ENCODE measurements at places on chromosomes 7 and 10. TPM values are rescaled to one million over a fixed set of nuclear protein-coding genes. Genes with fewer than 3 reads are reported as not detected.

The HHEX gene
- not detected for total RNA-seq

DNA sequence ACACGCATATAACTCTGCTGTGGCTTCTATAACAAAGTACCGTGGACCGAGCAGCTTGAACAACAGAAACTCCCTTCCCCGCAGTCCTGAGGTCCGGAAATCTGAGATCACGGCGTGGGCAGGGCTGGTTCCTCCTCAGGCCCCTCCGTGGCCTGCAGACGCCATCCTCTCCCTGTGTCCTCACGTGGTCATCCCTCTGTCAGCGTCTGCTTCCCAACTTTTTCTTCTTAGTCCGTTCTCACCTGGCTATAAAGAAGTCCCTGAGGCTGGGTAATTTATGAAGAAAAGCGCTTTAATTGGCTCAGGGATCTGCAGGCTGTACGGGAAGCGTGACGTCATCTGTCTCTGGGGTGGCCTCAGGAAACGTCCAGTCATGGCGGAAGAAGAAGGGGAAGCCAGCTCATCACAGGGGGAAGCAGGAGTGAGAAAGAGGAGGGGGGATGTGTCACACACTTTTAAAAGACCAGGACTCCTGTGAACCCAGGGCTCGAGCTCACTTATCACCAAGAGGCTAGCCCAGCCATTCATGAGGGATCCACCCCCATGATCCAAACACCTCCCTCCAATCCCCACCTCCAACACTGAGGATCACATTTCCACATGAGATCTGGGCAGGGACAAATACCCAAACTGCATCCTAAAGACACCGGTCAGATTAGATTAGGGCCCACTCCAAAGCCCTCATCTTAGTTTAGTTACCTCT, 91.2 kb upstream of the INSIG1 start:
- H3K36me3 ChIP-seq, result peaks cover 7% of the 10 kb centered on the region
- peak overlapping the region; percentile 97 for H3K27ac ChIP-seq
- no peaks in the 10 kb centered on the region for H3K27me3 ChIP-seq
- peak overlapping the region; percentile 71 for H3K4me3 ChIP-seq
- H3K4me1 ChIP-seq, result peaks cover 27% of the 10 kb centered on the region

DNA sequence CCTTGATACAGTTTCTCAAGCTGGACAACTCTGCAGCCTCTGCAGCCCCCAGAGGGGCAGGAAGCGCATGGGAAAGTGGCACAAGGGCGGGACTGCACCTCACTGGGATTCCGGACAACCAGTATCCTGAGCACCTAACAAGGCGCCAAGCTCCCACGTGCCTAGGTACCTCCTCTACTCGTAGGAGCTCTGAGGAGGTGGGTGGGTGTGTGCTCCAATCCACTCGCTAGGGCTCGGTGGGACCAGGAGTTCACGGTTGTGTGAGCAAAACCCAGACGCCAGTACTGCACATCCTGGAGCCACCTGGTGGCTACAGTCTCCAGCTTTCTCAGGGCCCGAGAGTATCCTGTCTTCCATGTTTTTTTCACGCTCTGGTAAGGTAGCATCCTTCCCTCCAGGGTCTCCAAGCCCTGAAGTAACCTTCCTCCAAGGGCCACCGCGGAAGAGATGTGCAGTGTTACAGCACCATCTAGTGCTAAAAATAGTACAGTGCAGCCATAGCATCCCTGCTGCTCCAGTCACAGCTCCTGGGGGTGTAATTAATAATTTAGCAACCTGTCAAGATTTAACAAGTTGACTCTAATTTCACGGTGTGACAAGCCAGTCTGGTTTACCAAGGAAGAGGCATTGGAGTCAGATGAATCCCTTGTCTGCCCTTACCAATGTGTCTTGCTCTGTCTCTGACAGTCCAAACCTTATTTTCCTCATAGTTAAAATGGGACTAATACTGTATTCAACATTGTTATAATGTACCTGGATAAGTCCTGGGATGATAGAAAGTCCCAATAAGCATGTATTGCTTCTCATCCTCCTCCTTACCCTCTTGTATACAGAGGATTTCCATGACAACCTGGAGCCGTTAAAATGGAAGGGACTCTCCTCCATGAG, 70.4 kb downstream of the HERPUD2 start:
- H3K27me3 ChIP-seq, result no peaks in the 10 kb centered on the region
- no peak overlapping the region for H3K4me3 ChIP-seq
- no peak overlapping the region for H3K27ac ChIP-seq
- no peaks in the 10 kb centered on the region for H3K4me1 ChIP-seq
- DNase-seq, result peak; percentile 54
- no peaks in the 10 kb centered on the region for H3K36me3 ChIP-seq

GRCh38 chr10:81479316-81479715, 395.7 kb upstream of the NRG3 start:
- no peak overlapping the region for H3K27ac ChIP-seq
- H3K4me1 ChIP-seq, result no peaks in the 10 kb centered on the region
- no peaks in the 10 kb centered on the region for H3K36me3 ChIP-seq
- H3K27me3 ChIP-seq, result no peaks in the 10 kb centered on the region
- H3K4me3 ChIP-seq, result no peak overlapping the region

GRCh38 chr10:117360994-117361667, 14.1 kb downstream of the PDZD8 start:
- no peak for DNase-seq
- H3K36me3 ChIP-seq, result peaks cover 8% of the 10 kb centered on the region
- peaks cover 22% of the 10 kb centered on the region for H3K4me1 ChIP-seq
- H3K27ac ChIP-seq, result no peak overlapping the region
- H3K27me3 ChIP-seq, result no peaks in the 10 kb centered on the region
- no peak overlapping the region for H3K4me3 ChIP-seq

DNA sequence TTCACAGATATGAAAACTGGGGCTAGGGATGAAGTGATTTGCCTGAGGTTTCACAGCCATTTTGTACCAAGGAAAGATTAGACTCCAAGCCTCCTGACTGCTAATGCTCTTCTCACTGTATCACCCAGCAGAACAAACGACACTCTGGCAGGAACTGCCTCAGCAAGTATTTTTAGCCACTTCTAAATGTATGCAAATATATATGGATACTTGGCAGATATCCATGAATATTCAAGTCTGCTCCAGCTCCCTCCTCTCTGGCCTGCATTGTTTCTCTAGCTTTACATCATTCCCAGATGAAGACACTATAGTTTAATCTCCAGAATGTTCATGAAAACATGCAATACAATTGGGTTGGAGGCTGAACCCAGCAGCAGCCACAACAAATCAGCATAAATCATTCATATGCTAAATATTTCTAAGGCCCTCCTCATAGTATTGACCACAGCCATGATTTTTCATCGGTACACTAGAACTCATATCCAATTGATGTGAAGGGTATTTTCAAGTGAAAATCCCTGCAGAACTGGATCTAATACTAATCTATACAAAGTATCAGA, 65.5 kb downstream of the HPSE2 start:
- DNase-seq, result no peak
- no peak overlapping the region for H3K4me3 ChIP-seq
- H3K4me1 ChIP-seq, result no peaks in the 10 kb centered on the region
- no peaks in the 10 kb centered on the region for H3K36me3 ChIP-seq
- H3K27ac ChIP-seq, result no peak overlapping the region

- H3K36me3 ChIP-seq, result peaks cover 18% of the 10 kb centered on the region
- H3K27ac ChIP-seq, result peak overlapping the region; percentile 76
- no peak overlapping the region for H3K4me3 ChIP-seq
- no peak for DNase-seq
- H3K27me3 ChIP-seq, result no peaks in the 10 kb centered on the region
- peaks cover 49% of the 10 kb centered on the region for H3K4me1 ChIP-seq
These were observed 6.4 kb downstream of the CCSER2 start for GRCh38 chr10:84334811-84335210.

- DNase-seq, result no peak
- H3K27me3 ChIP-seq, result no peaks in the 10 kb centered on the region
- H3K4me3 ChIP-seq, result peak overlapping the region; percentile 71
- H3K27ac ChIP-seq, result peak overlapping the region; percentile 76
- no peaks in the 10 kb centered on the region for H3K36me3 ChIP-seq
- H3K4me1 ChIP-seq, result peaks cover 55% of the 10 kb centered on the region
These were observed 45.5 kb upstream of the TARP start for GRCh38 chr7:38318803-38319416.

The PIK3AP1 gene
- total RNA-seq, result 6.2 TPM

The AQP1 gene
- 0.23 TPM for total RNA-seq

The ARHGEF35 gene
- 2.6 TPM for total RNA-seq

DNA sequence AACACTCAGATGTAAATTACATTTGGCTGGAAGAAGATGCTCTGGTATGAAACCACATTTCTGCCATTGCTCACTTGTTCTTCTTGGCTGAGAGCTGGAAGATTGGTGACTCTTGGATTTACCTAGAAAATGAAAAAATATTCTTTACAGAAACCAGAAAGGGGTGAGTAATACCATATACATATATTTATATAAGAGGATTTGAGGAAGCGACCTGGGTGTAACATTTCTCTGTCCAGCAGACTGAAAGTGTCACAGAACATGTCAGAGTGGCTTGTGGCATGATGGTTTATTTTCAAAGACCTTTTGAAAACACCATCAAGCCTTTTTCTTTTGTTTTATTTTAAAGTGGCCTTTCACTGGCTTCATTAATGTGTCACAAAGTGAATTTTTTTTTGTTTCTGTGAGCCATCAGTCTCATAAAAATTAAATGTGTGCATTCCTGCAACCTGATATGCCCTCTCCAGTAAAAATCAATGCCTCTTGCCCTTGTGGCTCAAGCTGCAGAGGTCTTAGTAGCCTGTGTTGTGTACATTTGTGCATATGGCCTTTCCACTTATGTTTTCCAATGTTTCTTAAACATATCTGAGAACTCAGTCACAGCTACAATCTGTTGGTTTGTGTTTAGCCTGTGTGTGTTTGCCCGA, 23.5 kb downstream of the CREB5 start:
- H3K27ac ChIP-seq, result no peak overlapping the region
- H3K4me3 ChIP-seq, result no peak overlapping the region
- H3K4me1 ChIP-seq, result no peaks in the 10 kb centered on the region

The TMEM196 gene
- not detected for total RNA-seq

- peak overlapping the region; percentile 21 for H3K27ac ChIP-seq
- no peak overlapping the region for H3K4me3 ChIP-seq
- no peak for DNase-seq
- no peaks in the 10 kb centered on the region for H3K36me3 ChIP-seq
These were observed 80.5 kb downstream of the ELAPOR2 start for GRCh38 chr7:86978808-86979506.

The TMEM236 gene
- total RNA-seq, result 0.13 TPM

The SLC18A3 gene
- total RNA-seq, result not detected

DNA sequence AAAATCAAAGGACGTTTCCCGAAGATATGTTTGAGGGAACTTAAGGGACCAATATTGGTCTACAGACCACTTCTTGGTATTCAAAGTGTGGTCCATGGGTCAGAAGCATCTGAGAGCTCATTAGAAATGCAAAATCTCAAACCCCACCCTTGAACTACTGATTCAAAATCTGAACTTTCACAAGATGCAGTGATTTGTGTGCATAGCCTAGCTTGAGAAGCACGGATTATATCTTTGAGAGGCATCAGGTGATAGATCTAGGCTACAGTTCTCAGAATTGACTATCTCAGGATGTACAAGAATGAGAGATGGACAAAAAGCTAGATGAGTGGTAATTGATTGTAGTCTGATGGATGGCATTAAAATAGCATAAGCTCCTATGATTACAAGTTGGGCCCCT, 19.5 kb downstream of the CYP3A4 start:
- H3K27me3 ChIP-seq, result peaks cover 4% of the 10 kb centered on the region
- no peak overlapping the region for H3K4me3 ChIP-seq
- no peak overlapping the region for H3K27ac ChIP-seq

GRCh38 chr7:22441157-22441556, 58.8 kb downstream of the STEAP1B start:
- H3K36me3 ChIP-seq, result no peaks in the 10 kb centered on the region
- no peak overlapping the region for H3K4me3 ChIP-seq
- H3K27ac ChIP-seq, result no peak overlapping the region
- peaks cover 19% of the 10 kb centered on the region for H3K27me3 ChIP-seq
- peaks cover 12% of the 10 kb centered on the region for H3K4me1 ChIP-seq

DNA sequence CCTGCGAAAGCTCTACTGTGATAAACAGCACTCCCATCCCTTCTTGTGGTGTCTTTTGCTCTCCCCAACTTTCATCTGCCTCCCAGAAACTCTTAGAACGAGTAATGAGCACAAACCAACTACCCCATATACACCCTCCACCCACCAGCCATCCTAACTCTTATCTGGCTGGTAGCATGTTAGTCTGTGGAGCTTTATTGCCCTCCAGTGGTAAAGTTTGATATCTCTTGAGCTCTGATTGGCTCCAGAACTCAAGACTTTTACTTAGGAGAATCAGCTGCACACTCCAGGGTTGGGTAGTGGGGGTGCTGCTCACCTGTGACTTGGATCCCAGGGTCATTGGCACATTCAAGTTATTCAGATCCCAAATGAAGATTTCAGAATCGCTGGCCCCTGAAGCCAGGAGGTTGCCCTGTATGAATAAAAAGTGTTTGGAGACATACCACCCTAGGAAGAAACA, 10.9 kb downstream of the SEC31B start:
- H3K27me3 ChIP-seq, result no peaks in the 10 kb centered on the region
- H3K27ac ChIP-seq, result peak overlapping the region; percentile 94
- H3K4me1 ChIP-seq, result peaks cover 87% of the 10 kb centered on the region
- H3K36me3 ChIP-seq, result peaks cover 76% of the 10 kb centered on the region

GRCh38 chr10:28875549-28876081, 198.3 kb downstream of the BAMBI start:
- no peaks in the 10 kb centered on the region for H3K4me1 ChIP-seq
- no peak for DNase-seq
- peaks cover 6% of the 10 kb centered on the region for H3K27me3 ChIP-seq
- no peak overlapping the region for H3K27ac ChIP-seq

- H3K4me1 ChIP-seq, result peaks cover 26% of the 10 kb centered on the region
- DNase-seq, result no peak
- no peak overlapping the region for H3K4me3 ChIP-seq
- H3K27ac ChIP-seq, result no peak overlapping the region
- H3K27me3 ChIP-seq, result peaks cover 13% of the 10 kb centered on the region
- H3K36me3 ChIP-seq, result no peaks in the 10 kb centered on the region
These were observed 65.6 kb downstream of the NAMPT start for GRCh38 chr7:106219170-106219569.

DNA sequence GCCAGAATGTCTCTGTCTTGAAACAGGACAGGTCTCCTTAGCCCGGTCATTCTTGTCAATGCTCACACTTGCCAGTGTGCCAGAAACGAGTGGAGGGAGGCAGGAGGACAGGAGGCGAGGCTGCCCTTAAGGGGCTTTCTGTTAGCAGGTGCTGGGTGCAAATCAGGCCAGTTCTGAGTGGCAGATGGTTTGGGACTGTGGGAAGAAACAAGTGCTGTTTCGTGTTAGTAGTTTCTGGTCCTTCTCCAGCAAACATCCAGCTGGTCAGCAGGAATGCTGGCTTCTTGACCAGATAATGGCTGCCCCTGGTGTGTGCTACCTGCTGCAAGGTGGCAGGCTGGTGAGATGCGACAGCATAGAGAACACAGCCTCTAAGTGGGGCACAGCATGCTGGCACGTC, 8.2 kb upstream of the NDUFB2 start:
- no peak overlapping the region for H3K27ac ChIP-seq
- no peaks in the 10 kb centered on the region for H3K27me3 ChIP-seq
- peak; percentile 11 for DNase-seq
- no peaks in the 10 kb centered on the region for H3K4me1 ChIP-seq

The MRC1 gene
- not detected for total RNA-seq
